ENCODE measurements at places on chromosomes 5 and 9.

DNA sequence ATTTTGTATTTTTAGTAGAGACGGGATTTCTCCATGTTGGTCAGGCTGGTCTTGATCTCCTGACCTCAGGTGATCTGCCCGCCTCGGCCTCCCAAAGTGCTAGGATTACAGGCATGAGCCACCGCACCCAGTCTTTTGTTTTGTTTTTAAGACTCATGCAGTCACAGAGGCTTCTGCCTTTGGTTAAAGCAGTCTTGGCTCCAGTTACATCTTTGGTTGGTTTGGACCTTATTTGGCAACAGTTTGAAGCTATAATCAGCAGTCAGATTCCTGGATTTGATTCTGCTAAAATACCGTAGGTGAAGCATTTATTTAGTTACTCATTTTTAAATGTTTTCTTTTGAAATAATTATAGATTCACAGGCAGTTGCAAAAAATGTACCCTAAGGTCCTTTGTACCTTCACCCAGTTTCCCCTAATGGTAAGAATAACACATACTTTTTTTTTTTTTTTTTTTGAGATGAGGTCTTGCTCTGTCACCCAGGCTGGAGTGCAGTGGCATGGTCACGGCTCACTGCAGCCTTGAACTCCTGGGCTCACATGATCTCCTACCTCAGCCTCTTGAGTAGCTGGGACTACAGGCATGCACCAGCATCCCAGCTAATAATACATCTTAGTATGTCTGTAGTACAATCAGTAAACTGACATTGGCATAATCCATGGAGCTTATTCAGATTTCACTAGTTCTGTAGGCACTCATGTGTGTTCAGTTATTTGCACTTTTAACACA lies 15.7 kb downstream of the USP20 start:
- peaks cover 9% of the 10 kb centered on the region for H3K4me1 ChIP-seq
- no peaks in the 10 kb centered on the region for H3K27me3 ChIP-seq
- H3K27ac ChIP-seq: no peak overlapping the region
- no peak overlapping the region for H3K4me3 ChIP-seq
- H3K36me3 ChIP-seq: peaks cover 27% of the 10 kb centered on the region

GRCh38 chr9:125330587-125330986 lies 69.0 kb downstream of the GAPVD1 start:
- H3K27ac ChIP-seq: peak overlapping the region; percentile 11
- DNase-seq: no peak
- peaks cover 27% of the 10 kb centered on the region for H3K36me3 ChIP-seq

GRCh38 chr9:119453490-119453911 lies 84.3 kb upstream of the BRINP1 start:
- no peaks in the 10 kb centered on the region for H3K36me3 ChIP-seq
- peaks cover 17% of the 10 kb centered on the region for H3K4me1 ChIP-seq
- no peak overlapping the region for H3K4me3 ChIP-seq
- no peak overlapping the region for H3K27ac ChIP-seq

DNA sequence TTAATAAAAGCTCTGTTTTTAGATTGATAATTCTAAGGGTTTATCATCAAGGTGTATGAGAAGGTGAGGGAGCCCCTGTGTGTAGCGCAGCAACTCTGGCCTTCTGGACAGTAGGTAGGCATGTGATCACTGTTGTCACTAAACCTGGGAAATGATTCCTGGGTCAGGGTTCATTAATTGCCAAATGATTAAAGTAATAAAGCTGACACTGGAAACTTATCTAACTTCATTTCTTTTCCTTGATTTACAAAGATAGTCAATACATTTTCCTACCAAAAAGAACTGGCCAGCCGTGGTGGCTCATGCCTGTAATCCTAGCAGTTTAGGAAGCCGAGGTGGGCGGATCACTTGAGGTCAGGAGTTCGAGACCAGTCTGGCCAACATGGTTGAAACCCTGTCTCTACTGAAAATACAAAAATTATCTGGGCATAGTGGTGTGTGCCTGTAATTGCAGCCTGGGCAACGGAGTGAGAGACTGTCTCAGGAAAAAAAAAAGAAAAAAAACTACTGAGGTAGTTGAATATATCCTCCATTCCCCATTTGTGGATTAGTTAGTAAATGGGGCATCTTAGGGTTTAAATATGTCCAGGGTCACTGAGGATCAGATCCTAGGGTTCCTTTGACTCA lies 2.4 kb downstream of the EHMT1 start:
- peaks cover 32% of the 10 kb centered on the region for H3K4me1 ChIP-seq
- peaks cover 8% of the 10 kb centered on the region for H3K36me3 ChIP-seq
- peak overlapping the region; percentile 56 for H3K4me3 ChIP-seq
- H3K27ac ChIP-seq: no peak overlapping the region

DNA sequence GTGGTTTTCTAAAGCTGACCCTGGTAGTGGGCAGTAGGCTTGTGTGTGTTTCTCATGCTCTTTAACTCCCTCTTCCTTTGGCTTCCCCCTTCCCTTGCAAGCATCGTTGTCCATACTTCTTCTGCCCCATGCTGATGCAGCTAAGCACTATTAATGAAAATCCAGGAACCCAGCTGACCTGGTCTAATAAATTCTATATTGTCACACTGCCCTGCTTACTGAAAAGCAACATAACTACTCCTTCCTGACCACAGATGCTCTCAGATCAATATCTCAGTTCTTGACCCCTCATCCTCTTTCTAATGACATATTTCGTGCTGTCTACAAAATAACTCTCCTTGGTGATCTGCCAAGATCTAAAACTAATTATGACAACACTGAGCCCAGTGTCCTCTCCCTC lies 405.5 kb downstream of the EFNA5 start:
- no peak overlapping the region for H3K4me3 ChIP-seq
- no peaks in the 10 kb centered on the region for H3K4me1 ChIP-seq
- no peaks in the 10 kb centered on the region for H3K27me3 ChIP-seq
- DNase-seq: no peak

DNA sequence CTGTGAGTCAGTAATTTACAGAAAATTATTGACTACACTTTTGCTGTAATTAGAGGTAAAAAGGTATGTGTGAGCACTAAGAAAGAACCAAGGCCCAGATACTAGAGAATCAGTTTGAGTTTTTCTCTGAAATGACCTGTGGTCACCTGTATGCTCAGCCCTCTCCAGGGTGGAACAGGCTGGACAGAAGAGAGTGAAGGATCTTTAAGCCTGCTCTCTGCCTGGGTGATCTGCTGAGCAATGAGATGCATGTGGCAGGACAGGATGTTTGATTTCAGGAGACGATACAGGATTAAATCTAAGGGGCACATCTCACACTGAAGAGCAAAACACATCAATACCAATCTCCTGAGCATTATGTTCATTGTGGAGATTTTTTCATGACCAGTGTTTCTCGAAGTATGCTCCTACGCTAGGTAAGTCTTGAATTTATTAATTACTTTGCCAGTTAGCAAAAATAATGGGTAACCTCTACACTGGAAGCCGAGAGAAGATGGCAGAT lies 25.5 kb downstream of the HMGCR start:
- no peak for DNase-seq
- peaks cover 11% of the 10 kb centered on the region for H3K4me1 ChIP-seq
- peaks cover 33% of the 10 kb centered on the region for H3K36me3 ChIP-seq

DNA sequence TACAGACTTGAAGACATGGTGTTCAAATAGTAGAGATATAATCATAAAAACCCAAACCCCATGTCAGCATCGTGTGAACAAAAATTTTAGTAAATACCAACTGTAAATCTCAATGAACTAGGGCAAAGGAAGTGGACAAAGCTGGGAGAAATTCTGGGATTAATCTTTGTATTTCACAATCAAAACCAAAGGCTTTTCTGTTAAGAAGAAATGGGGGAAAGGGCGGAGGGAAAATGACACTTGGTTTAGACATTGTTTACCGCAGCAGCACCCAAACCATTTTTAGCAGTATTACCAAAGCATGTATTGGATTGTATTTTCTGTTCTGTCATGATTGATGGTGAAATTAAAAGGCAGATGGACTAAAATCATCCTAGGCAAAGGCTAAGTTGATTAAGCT lies 134.2 kb upstream of the PRSS3 start:
- no peaks in the 10 kb centered on the region for H3K27me3 ChIP-seq
- H3K36me3 ChIP-seq: no peaks in the 10 kb centered on the region
- no peak for DNase-seq

- no peaks in the 10 kb centered on the region for H3K36me3 ChIP-seq
- no peak for DNase-seq
- H3K4me3 ChIP-seq: no peak overlapping the region
- peaks cover 5% of the 10 kb centered on the region for H3K4me1 ChIP-seq
- H3K27me3 ChIP-seq: no peaks in the 10 kb centered on the region
Measured at GRCh38 chr5:125286271-125286670, 539.8 kb upstream of the ZNF608 start.

DNA sequence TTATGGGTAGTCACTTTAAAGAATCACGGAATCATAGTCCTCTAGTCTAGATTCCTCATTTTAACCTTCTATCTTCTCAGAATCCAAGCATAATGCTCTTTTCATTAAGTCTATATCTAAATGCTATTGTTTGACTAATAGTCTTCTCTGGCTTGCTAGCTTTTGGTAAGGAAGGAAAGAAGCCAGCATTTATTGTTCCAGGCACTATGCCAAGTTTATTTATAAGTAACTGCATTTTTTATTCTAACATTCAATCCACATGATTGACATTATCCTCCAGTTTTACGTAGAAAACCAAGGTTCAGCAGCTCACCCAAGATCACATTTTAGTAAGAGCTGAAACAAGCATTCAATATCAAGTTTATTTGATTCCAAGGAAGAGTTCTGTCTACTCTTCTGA lies 254.2 kb downstream of the SAXO1 start:
- peaks cover 6% of the 10 kb centered on the region for H3K36me3 ChIP-seq
- DNase-seq: no peak
- no peak overlapping the region for H3K4me3 ChIP-seq
- no peak overlapping the region for H3K27ac ChIP-seq
- H3K27me3 ChIP-seq: peaks cover 5% of the 10 kb centered on the region
- peaks cover 12% of the 10 kb centered on the region for H3K4me1 ChIP-seq

- H3K27me3 ChIP-seq: peaks cover 2% of the 10 kb centered on the region
- no peak overlapping the region for H3K27ac ChIP-seq
- peaks cover 12% of the 10 kb centered on the region for H3K4me1 ChIP-seq
- no peaks in the 10 kb centered on the region for H3K36me3 ChIP-seq
- DNase-seq: no peak
Measured at GRCh38 chr5:69497006-69497520, 4.5 kb downstream of the OCLN start.

- no peak overlapping the region for H3K4me3 ChIP-seq
- DNase-seq: no peak
- H3K4me1 ChIP-seq: no peaks in the 10 kb centered on the region
- no peaks in the 10 kb centered on the region for H3K36me3 ChIP-seq
Measured at GRCh38 chr5:108620516-108620915, 127.2 kb upstream of the FER start.

DNA sequence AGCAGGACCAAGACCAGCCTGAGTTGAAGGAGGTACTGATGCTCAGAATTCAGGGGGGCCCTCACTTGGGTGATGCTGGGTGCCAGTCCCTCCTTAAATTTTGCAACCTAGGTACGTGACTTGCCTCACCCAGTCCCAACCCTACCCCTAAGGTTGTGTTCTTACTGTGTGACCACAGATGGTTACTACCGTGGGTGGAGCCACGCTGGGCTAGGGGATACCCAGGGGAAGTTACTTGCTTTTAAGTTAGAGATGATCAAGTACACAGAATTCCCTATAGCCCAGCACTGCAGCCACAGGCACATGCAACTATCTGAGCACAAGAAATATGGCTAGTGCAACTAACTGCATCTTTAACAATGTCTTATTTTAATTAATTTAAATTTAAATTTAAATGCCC lies 32.9 kb downstream of the NXNL2 start:
- no peaks in the 10 kb centered on the region for H3K4me1 ChIP-seq
- H3K36me3 ChIP-seq: no peaks in the 10 kb centered on the region
- H3K27ac ChIP-seq: no peak overlapping the region
- DNase-seq: no peak
- H3K4me3 ChIP-seq: no peak overlapping the region
- H3K27me3 ChIP-seq: no peaks in the 10 kb centered on the region

DNA sequence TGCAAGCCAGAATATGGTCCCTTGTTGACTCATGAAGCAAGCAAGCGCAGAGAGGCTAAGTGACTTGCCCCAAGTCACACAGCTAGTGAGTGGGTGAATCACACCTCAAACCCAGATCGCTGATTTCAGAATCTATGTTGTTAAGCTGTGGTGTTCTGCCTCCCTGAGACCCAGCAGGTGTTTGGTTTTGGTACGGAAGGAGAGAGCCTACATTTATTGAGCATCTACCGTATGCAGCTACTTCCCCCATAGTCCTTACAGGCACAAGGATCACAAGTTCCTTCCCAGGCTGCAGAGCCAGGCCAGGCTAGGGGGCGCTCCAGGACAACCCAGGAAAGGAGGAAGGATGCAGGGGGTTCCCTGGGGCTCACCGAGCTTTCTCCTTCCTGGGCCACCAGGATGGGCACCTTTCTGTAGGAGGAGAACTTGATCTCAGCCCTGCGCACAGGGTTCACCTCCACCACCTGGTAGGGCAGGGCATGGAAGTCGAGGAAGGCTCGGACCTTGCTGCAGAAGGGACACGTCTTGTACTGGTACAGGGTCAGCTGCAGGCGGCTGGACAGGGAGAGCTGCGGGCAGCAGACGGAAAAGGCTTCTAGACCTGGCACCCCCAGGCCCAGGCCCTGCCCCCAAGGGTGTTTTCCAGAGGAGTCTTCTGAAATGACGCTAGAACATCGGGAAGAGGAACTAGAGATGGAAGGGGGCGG lies 2.5 kb downstream of the PTGES2 start:
- H3K27ac ChIP-seq: no peak overlapping the region
- H3K36me3 ChIP-seq: peaks cover 3% of the 10 kb centered on the region
- H3K27me3 ChIP-seq: peaks cover 3% of the 10 kb centered on the region
- no peak overlapping the region for H3K4me3 ChIP-seq
- DNase-seq: peak; percentile 73

- H3K27ac ChIP-seq: no peak overlapping the region
- no peaks in the 10 kb centered on the region for H3K27me3 ChIP-seq
- DNase-seq: no peak
Measured at GRCh38 chr5:124841829-124842712, 95.6 kb upstream of the ZNF608 start.

- no peaks in the 10 kb centered on the region for H3K36me3 ChIP-seq
- DNase-seq: no peak
- no peaks in the 10 kb centered on the region for H3K27me3 ChIP-seq
- H3K27ac ChIP-seq: no peak overlapping the region
Measured at GRCh38 chr9:4116071-4116581, 183.7 kb downstream of the GLIS3 start.

DNA sequence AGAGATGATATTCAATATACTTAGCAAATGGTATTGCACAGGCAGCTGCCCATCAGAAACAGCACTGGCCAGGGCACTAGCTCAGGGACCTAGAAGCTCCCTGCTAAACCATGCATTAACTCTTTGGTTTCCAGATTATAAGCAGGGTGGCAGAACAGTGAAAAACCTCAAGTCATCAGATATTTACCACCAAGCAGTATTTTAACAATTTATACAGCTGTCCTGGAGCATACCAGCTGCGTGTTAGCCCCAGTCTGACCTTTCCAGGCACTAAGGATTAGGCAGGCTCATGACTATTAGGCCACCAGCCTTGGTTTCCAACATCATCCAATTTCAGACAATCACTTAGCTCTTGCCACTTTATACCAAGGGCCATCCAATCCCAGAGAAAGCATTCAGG lies 326.5 kb downstream of the CAAP1 start:
- H3K27me3 ChIP-seq: no peaks in the 10 kb centered on the region
- no peaks in the 10 kb centered on the region for H3K36me3 ChIP-seq
- no peak overlapping the region for H3K4me3 ChIP-seq
- DNase-seq: no peak
- H3K4me1 ChIP-seq: no peaks in the 10 kb centered on the region
